ENCODE measurements at places on chromosomes 5 and 9. TPM values are rescaled to one million over a fixed set of nuclear protein-coding genes. Genes with fewer than 3 reads are reported as not detected.
A peak's percentile ranks its signal among the peaks of the same experiment; 100 is the strongest.

GRCh38 chr5:35031276-35031675 is 16.5 kb downstream of the AGXT2 start:
- DNase-seq, result no peak

- DNase-seq, result no peak
Measured at GRCh38 chr9:130459941-130460669, 15.3 kb downstream of the ASS1 start.

- DNase-seq, result no peak
Measured at GRCh38 chr5:17976404-17976803, 342.1 kb downstream of the TAF11L14 start.

DNA sequence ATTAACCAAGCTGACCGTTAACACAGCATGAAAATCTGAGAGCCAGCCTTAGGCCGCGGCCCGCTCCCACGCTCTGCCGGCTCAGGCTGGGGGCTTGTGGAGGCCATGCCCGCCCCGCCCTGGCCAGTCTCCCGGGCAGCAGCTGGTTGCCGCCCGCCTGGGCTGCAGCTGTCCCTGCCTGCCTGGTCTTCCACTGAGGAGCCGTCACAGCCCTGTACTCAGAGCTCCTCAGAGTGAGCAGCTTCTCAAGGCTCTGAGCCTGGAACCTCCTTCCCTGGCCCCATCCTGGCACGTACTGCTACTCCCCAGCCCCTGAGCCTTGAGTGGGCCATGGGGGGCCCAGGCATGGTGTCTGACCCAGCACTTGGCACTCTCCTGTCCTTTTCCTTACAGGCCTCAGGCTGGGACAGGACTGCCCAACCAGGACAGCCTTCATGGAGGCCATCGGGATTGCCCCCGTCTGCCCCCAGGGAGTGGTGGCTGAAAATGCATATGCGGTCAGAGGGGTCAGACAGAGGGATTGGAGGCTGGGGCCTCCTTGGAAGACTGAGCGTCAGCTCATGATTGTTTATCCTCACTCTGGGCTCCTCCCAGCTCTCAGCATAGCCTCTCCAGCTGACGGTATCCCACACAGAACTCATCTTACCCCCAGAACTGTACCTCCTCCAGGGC is 11.9 kb downstream of the FGFR4 start:
- no peak for DNase-seq

DNA sequence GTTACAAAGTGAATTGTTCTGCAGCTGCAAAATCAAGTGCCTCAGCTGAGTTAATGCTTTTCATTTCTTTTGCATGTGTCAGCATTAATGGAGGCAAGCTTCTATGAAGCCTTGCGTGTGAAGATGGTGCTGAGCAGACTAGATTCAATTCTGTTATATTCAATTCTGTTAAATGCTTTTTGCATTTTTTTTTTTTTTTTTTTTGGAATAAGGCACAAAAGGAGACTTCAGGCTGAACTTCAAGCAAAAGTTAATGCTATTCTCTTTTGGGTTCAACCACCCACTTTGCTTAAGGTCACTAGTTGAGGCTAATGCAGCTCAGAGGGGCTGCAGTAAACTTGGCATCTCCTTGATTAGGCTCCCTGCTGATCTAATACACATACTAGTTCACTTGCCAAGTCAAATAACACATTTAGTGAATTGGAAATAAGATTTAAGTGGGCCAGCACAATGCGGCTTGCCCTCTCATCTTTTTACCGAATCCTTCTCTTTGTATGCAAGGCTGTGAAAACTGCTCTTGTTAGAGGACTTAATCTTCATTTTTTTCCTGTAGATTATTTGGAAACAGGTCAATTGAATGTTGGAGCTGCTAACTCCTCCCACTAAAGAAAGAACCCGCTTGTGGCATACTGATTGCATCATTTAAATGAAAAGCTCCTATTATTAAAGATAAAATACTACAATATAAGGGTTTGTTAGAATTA is 1020.2 kb downstream of the NR2F1-AS1 start:
- no peak for DNase-seq

- no peak for DNase-seq
Measured at GRCh38 chr5:72093824-72094223, 13.5 kb upstream of the MAP1B start.

- DNase-seq, result no peak
Measured at GRCh38 chr5:171149772-171150171, 159.3 kb upstream of the TLX3 start.

DNA sequence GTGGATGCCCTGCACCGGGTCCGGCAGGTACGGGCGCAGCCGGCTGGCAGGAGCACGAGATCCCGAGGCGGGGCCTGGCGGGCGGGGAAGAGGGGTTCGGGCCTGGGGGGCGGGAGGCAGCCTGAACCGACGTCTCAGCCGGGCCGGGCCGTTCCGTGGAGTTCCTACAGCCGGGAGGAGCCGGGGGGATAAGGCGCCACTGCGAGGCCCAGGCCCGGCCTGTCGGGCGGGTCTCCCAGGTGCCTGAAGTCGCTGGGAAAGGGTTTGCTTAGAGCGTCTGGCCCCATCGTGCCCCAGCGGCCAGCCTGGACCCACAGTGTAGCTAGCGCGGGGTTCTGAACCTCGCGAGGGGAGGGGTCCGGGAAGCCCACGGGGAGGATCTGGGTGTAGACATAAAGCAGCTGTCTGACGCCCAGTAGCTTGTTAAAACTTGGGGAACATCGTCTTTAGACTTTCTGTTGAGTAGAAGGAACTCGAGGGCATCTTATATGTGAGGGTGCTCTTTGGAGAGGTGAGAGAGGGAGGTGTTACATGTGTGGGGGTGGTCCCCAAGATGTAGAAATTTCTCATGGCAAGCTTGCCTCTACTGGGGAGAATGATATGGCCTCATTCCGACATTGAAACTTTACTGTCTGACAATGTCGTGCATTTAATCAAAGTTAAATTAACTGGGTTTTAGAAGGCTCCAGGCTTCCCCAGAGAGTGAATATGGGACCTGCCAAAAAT is 524 bp downstream of the FUBP3 start:
- no peak for DNase-seq

GRCh38 chr9:122347348-122348287 is 23.2 kb upstream of the PTGS1 start:
- DNase-seq, result no peak

DNA sequence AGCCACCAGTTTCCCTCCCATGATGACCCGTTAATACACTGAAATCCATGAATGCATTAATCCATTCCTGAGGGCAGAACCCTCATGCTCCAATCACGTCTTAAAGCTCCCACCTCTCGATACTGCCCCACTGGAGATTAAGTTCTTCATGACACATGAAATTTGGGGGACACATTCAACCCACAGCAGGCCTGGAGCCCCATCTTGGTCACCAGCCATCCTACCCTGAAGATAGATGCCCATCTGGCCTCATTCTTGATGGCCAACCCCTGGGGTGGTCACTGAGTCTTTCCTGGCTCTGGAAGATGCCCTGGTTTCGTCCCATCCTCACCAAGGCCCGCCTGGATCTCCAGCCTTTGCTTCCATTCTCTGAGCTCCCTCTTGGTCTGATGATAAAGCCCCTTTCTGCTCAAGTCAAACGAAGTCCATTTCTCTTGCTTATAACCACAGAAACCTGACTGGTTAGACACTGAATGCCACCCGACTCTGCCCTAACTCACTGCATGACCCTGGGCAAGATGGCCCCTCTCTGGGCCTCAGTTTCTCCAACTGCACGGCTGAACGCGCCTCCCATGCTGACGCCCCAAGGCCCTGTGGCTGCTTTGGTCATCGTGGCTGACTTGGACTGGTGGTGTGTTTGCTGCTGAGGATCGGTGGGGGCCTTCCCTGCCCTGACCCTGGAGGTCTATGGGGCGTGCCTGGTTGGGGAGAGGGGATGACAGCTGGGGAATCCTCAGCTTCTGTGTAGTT is 138.4 kb upstream of the IER5L start:
- no peak for DNase-seq

DNA sequence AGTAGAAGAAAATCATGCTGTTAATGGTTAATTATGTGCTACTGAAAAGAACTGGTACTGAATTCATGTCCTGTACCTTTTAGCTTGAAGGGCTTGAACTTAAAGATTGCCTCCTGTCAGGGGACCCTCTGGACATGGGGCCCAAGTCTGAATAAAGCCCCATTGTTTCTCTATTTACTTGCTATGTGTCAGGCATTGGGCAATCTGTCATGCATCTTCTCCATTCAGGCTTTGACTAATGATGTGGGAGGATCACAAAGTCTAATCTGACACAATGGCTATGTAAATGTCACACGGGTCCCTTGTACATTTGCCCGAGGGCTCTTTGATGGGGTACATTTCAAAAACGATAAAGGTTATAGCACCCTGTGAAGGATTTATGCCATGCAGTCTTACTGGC is 64.0 kb upstream of the TUSC1 start:
- DNase-seq, result peak; percentile 9

DNA sequence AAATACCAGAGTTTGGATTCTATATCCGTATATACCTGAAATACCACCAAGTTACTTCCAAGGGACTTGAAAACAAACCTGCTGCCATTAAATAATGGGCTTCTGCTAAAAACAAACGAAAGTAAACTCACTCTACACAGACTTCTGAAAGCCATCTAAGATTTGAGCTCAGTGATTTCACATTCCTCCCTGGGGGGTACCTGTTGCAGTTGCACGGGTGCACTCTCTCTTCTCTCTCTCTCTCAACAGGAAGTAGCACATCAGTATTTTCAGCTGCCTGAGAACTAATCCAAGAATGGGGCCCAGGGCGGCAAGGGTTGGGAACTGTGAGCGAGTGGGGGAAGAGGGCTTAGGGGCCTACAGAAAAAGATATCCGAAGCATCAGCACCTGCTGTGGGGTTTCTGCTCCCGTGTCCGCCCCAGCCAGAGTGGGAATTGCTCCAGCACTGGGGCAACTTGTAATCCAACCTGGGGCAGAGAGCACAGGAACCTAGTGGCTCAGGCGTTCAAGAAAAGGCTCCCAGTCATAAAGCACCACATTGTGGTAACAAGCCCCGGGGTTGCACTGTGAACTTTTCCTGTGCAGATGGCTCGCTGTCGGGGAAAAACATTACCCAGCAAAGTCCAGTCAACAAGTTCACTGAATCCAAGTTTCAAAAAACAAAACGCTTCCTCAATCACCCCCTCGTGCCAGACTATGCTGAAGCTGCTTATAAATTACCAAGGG is 99.8 kb downstream of the EFNA5 start:
- DNase-seq, result peak; percentile 67

DNA sequence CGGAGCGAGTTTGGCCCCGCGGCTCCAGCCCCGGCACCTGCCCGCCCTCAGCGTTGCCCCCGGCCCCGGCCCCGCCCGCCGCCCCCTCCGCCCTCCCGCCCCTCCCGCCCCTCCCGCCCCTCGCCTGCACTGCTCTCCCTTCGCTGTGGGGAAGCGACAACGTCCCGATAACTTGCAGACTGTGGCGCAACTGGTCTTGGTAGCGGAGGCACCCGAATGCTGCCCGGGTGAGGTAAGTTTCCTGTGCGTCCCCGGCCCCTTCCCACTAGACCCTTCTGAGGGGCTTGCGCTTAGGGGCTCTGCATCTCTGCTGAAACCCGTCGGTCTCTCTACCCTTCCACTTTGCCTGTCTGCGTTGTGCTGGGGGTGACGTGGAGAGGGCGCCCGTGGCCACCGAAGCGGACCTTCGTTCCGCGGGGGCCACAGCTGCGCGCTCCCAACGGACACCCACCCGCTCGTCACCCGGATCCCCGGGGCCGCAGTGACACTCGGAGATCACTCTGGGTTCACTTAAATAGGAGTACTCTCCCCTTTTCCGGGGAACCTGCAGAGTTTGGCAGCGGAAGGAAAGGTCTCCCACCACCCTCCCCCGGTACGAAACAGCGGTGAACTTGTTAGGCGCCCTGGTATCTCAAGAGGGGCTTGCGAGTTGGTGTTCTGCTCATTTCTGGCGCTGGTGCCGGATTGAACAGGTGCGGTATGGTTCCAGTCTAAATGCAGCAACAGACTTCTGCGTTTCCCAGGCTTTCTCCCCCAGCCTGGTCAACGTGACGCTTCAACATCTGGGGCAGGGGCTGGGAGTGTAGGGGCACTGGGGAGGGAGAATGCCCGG is 707 bp downstream of the PIP5K1B start:
- no peak for DNase-seq

- DNase-seq, result no peak
Measured at GRCh38 chr5:59729357-59729756, 164.2 kb downstream of the PDE4D start.

- no peak for DNase-seq
Measured at GRCh38 chr9:19895006-19895405, 106.2 kb upstream of the SLC24A2 start.

DNA sequence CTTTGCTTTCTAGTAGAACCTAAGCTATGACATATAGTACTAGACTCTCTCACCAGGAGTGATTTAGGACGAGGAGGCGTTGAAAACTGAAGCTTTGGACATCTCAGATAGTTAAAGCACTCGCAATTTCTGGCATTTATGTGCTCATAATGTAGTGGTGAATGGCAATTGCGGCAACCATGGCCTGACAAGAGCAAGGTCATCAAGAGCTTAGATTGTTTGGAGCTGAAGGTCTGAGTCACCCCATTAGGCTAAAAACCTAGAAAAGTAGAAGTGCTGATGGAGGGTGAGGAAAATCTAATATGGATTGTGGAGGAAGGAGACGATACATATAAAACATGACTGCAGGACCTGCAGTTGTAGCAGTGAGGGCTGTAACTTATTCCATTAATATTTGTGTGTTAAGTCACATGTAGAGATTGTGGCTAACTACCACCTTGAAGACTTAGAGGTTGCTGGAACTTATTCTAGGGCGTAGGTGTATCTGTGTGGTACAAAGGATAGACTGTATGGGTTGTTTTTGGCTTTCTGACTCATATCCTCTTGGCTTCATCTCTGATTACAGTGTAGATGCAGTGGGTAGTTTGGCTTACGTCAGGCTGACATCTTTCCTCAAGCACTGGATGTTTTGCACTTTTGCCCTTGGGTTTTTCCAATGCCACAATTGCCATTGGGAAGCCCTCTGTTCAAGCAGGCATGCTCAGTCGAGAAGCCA is 138.9 kb upstream of the CDKN2B start:
- no peak for DNase-seq

- DNase-seq, result no peak
Measured at GRCh38 chr5:62111428-62111827, 194.6 kb upstream of the KIF2A start.

DNA sequence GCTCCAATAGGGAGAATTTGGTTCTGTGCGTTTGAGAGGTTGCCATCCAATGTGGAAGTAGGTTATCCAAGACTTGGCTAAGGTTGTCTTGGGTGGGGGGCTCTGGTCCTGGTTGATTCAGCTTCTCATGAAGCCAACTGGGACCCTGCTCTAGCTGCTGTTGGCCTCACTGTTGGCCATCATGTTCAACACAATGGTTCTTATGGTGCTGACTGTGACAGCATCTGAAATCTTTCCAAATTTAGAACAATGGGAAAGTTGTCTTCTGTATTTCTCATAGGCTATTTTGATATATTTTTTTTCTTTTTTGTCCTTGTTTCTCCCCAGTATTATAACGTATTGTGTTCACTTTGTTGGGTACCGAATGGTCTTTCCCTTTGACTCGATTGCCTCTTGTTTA is 71.9 kb downstream of the GDNF start:
- DNase-seq, result no peak

- no peak for DNase-seq
Measured at GRCh38 chr5:159130871-159131270, 31.2 kb upstream of the EBF1 start.

GRCh38 chr9:90330231-90330630 is 312.4 kb downstream of the DIRAS2 start:
- no peak for DNase-seq

- DNase-seq, result no peak
Measured at GRCh38 chr9:92619601-92620300, 50.2 kb downstream of the IPPK start.

- DNase-seq, result peak; percentile 9
Measured at GRCh38 chr5:147442224-147442623, 67.6 kb downstream of the DPYSL3 start.

The SOHLH1 gene
- not detected for total RNA-seq

The FCHSD1 gene
- total RNA-seq, result 21.2 TPM

The ENTPD2 gene
- 13.4 TPM for total RNA-seq

The FOXD4 gene
- 2.4 TPM for total RNA-seq

The PAX5 gene
- total RNA-seq, result not detected

The LCN12 gene
- 0.86 TPM for total RNA-seq

The CAVIN4 gene
- 0.49 TPM for total RNA-seq

All from MCF 10A (cell line).